ENCODE measurements at places on chromosomes 3 and 15.

GRCh38 chr3:104575634-104576033 is 791.1 kb upstream of the ALCAM start:
- no peak for DNase-seq

DNA sequence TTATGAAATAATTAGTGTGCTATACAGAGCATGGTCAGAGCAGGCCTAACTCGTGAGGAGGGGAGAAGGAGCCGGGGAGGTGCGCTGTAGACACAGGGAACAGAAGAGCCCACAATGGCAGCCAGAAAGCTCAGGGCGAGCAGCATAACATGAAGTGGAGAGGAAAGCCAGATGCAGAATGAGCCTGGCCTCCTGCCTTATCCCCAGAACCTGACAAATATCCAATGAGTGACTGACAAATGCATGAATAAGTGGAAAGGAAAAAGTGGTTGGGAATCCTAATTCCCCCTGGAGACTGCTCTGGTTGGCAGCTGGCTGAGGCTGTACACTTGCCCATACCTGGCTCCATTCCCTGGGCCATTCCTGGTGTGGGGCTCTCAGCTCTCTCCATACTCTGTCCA is 9.2 kb upstream of the MST1R start:
- no peak for DNase-seq

DNA sequence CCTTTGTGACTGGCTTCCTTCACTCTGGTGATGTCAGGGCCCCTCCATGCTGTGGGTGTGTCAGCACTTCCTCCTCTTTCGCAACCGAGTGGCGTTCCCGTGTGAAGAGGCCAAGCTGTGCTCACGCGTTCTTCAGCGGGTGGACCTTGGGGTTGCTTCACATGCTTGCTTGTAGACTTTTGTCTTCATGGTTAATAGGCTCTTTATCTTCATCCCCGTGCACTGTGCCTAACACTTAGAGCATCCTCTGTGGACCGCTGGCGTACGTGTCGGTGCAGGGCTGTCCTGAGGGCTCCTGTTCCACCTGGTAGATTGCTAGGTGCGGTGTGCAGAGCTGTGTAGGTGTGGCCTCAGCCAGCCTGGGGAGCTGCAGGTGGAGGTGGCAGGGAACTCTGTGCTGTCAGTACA is 182.3 kb downstream of the OR4M2 start:
- DNase-seq, result peak; percentile 64

- no peak for DNase-seq
These were observed 350.3 kb downstream of the TUSC7 start for GRCh38 chr3:117059956-117060270.

DNA sequence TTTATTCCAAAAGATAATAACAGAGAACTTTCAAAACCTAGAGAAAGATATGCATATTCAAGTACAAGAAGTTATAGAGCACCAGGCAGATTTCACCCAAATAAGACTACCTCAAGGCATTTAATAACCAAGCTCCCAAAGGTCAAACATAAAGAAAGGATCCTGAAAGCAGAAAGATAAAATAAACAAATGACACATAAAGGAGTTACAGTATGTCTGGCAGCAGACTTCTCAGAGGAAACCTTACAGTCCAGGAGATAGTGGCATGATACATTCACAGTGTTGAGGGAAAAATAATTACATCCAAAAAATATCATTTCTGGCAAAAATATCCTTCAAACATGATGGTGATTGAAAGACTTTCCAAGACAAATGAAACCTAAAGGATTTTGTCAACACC is 185.8 kb upstream of the POU1F1 start:
- DNase-seq, result no peak

DNA sequence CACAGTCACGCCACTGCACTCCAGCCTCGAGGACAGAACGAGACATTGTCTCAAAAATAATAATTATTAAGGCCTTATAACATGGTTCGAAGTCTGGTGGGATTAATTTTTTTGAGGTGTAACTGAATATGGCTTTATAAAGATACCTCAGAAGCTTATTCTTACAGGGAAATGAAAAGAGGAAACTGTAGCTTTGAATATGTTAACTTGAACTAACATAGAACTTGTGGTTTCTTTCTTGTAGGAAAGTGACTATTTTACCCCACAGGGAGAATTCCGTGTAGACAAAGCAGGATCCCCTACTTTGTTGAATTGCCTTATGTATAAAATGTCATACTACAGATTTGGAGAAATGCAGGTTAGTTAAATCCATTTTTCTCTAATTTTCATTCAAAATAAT is 96.3 kb downstream of the STT3B start:
- no peak for DNase-seq

DNA sequence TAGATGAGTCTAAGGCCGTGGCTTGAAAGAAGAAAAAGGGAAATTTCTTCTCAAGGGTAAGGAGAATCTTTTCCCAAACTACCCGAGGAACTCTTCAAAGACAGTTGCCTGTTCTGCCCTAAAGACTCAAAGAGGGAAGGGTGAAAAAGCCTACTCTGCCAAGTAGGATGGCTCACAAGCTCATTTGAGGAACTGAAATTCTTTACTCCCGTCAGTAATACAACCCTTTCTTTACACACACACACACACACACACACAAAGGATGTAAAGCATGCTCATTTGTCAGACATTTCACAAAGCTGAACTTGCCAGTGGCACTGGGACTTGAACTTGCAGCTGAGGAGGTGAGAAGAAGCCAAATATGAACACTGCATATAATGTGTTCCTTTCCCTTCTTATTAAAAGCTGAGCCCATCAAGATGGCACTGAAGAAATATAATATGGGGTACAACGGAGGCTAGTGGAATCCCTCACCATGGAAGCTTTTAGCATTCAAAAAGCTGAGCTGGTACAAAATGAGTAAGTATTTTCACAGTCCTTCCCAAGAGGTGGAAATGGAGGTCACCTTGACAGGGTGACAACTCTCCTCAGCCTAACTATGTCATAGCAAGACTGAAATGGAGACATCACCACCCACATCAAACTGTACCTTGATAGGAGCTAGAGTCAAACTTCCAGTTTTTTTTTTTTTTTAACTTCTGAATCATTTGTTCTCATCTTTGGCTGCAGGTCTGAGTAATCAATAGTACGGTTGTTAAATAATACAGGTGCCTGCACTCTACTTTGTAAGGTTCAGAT is 57.6 kb downstream of the TAFA4 start:
- no peak for DNase-seq

DNA sequence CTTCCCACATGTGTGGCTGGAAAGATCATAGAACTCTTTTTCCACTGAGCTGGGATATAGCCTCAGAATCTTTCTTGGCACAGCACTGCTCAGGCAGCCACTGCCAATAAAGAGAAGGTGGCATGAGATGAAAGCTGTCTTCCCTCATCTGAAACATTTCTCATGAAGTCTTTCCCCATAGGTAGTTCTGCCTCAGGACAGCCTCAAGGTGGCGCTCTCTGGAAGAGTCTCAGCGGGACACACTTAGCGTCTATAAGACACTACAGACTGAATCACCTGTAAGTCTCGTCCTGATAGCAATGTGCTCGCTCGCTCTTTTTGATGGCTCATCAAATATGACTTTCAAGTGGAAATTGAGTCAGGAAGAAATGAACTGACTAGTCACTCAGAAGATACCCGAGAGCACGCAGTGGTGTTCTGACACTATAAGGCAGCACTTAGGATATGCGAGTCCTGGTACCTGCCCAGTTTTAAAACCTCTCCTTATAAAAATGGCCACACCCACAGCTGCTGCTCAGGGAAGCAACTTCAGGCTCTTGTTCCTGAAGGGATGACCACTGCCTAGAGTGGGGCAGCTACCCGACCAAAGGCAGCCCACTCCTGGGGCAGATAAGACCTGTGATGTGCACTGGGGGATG is 269.5 kb downstream of the SUCLG2 start:
- DNase-seq, result peak; percentile 67

DNA sequence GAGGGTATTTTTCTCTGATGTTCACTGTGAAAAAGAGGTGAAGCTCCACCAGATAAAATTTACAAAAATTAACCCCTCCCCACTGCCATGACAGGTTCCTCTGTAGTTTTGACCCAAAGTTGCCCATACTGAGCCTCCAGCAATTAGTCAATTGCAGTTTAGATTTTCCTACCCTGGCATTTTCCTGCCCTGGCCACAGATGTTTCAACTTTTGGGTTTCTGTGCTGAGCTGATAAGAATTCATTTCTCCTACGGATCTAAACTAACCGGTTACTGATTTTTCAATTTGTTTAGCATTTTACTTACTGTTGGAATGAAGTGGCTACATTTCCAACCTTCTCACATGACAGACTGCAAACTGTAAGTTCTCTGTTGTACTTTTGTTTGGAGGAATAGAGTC is 1346.1 kb upstream of the EPHA6 start:
- DNase-seq, result no peak

- no peak for DNase-seq
These were observed 67.1 kb upstream of the SH3GL3 start for GRCh38 chr15:83380059-83380458.

DNA sequence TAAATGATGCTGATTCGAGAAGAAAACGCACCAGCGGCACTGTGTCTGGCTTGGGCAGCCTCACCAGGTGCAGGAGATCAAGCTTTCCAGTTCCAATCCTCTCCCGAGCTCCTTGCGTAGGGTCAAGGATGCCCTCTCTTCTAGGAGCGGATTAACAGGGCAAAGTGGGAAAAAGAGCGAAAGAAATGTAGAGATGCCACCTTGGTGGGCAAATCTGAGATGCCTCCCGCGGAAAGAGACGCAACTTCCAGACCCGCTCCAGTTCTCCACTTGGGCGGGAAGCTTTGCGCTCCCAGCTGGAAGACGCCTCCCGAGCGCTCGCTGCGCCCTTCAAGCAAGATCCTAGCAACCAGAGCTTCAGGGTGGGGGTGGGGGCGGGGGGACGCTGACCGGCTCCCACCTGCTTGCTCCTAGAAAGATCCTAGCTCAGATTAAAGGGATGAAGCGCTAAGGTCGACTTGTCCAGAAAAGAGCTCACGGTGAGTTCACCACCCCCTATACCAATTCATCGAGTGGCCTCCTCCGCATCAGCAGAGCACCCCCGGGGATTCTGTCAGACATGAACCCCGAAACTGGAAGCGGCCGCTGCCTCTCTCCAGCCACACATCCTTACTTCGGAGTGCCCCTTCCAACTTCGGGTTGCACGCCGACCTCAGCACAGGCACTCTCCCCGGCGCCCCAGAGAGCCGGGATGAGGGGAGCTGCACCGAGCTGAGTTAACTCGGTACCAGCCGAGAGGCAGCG is 769 bp downstream of the TAFA4 start:
- DNase-seq, result no peak

DNA sequence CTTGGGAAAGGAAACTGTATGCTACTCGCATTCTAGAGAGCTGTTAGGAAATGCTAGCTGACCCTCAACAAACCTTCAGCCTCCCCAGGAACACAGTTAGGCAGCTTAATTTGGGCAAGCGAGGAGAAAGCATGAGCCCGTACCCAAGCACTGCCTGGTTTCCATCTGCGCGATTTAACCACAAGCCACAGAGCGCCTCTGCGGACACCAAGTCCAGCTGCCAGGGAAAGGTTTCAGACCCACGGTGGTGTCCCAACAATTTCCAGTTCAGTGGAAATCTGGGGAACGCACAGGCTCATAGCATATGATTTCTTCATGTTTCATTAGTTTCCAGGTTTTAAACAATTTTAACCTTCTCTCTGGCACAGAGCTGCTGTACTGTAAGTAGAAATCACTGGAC is 617.6 kb downstream of the FHIT start:
- no peak for DNase-seq

DNA sequence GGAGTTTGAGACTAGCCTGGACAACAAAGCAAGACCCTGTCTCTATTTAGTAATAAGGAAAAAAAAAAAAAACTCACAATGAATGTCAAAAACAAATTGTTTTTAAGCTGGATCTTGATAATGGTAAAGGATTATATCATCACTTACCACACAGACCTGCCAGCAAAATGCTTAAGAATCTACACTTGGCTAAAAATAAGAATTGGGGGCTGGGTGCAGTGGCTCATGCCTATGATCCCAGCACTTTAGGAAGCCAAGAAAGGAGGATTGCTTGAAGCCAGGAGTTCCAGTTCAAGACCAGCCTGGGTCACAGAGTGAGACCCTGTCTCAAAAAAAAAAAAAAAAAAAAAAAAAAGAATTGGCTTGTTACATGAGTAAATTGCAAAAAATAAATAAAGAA is 31.0 kb downstream of the ACAP2 start:
- no peak for DNase-seq

DNA sequence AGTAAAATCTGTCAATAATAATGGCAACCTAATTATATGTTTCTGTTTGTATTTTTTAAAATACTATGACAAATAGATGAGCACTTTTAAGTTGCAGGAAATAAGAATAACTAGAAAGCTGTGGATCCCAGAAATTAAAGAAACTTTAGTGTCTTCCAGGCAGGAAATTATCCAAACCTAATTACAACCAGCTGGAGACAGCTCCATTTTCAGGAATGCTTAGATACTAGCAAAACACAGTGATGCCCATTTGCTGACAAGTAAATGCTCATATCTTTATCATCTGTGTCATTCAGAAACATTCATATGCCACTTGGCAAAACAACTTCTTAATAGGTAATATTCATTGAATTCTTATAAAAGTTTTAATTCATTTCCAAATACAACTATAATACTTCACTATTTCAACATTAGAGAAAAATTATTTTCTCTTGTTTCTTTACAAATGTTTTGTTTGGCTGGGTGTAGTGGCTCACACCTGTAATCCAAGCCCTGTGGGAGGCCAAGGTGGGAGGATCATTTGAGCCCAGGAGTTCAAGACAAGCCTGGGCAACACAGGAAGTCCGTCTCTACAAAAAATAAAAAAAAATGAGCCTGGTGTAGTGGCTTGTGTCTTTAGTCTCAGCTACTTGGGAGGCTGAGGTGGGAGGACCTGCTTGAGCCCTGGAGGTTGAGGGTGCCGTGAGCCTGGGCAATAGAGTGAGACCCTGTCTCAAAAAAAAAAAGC is 169.1 kb upstream of the TSPAN3 start:
- DNase-seq, result no peak

- DNase-seq, result no peak
These were observed 8.7 kb downstream of the IMPG2 start for GRCh38 chr3:101311676-101312075.

DNA sequence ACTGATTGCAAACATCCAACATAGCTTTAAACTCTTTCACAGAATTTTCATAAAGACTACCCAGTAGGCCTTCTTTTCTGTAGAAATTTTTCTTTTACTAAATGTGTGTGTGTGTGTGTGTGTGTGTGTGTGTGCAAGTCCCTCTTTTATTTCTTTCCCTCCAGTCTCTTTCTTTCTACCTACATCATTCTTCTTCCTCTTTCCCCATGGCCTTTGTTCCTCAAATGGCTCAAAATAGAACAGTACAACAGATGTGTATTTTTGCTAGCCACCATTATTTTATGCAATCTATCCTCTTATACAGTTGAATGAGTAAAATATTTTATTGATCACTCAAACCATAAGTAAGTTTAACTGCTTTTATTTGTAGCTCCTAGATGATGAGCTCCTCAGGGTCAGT is 76.4 kb downstream of the USF3 start:
- DNase-seq, result no peak

DNA sequence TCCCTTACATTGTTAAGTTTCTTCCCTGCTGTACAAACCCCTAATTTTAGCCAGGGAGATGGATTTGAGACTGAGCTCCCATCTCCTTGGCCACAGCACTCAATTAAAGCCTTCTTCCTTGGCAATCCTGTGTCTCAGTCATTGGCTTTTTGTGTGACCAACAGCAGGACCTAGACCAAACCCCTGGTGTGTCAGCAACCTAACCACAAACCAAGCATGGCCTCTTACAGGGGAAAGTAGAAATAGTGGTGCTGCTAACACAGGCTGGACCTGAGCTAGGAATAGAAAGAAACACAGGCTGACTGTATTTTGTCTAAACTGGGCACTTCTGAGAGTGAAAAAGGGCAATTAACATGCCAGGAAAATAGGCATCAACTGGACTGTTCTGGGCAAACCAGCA is 37.9 kb downstream of the PPCDC start:
- no peak for DNase-seq

- no peak for DNase-seq
These were observed 819 bp downstream of the KLHL40 start for GRCh38 chr3:42685891-42686820.
